ENCODE measurements at places on chromosomes 4 and X.

DNA sequence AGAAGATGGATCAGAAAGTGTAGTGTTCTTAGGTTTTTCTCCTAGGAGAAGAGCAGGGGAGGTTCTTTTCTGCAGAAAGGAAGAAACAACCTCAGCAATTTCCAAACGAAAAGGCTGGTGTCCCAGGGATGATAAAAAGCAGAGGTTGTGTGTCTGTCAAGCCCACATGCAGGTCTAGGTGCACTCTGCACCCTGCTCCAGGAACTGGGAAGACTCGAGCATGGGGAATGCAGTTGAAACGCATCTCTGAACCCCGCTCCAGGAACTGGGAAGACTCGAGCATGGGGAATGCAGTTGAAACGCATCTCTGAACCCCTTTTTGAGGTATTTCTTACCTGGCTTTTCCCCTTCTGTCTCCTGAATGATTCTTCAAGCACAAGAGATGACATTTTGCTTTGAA lies 171.2 kb downstream of the LDB2 start:
- DNase-seq = no peak

- no peak for DNase-seq
These were observed 16.6 kb downstream of the ARHGAP24 start for GRCh38 chr4:85491527-85491926.

DNA sequence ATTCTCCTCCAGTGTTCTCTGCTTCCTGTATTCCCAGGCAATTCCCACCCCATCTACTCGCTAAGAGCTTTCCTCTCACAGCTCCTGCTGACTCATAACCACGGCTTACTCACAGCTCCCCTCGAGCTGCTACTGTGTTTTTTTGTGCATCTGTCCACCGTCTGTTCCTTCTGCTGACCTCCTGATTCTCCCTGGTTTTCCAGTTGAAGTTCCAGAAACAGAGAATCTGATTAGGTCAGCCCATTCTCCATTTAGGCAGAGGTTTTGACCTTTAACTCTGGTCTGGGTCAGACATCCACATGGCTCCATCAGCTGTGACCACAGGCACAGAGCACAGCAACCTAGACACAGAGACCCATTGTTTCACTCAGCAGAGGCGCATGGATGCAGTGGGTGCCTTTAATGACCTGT lies 5.5 kb upstream of the SMIM20 start:
- no peak for DNase-seq

- peak; percentile 1 for DNase-seq
These were observed 487 bp downstream of the TBCK start for GRCh38 chr4:106315476-106315967.

DNA sequence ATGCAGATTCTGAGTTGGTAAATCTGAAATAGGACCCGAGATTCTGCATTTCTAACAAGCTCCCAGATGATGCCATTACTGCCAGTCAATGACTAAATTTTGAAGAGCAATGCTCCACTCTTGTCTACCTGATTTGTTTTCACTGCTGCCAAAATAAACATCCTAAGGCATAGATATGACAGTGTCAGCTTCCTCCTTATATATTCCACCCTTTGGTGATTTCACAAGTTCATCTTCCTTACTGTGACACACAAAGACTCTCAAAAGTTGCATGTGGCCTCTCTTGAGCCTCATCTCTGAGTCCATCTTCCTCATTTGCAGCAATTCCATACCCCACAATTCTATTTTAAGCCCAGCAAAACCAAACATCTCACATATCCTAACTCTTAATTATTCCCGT lies 110.9 kb downstream of the FBXW7 start:
- no peak for DNase-seq

- DNase-seq = no peak
These were observed 93.0 kb downstream of the SPIN4 start for GRCh38 chrX:63258144-63258543.

- DNase-seq = no peak
These were observed 1151.2 kb downstream of the PDHA2 start for GRCh38 chr4:96991083-96991482.

- DNase-seq = no peak
These were observed 145.4 kb downstream of the CPEB2 start for GRCh38 chr4:15147714-15148113.

DNA sequence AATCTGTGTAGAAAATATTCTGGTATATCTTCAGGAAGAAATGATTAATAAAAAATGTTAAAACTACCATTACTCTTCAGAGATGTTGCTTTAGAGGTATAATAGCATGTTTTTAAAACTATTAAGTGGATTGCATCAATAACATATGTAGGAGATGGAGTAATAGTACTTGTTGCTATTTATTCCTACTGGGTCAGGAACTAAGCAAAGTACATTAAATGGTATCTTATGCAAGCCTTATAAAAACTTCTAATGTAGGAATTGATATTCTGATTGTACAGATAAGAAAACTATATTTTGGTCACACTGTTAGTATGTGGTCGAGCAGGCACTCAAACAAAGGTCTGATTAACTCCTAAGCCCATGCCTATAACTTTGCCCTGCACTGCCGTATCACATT lies 31.4 kb upstream of the PDLIM5 start:
- no peak for DNase-seq

DNA sequence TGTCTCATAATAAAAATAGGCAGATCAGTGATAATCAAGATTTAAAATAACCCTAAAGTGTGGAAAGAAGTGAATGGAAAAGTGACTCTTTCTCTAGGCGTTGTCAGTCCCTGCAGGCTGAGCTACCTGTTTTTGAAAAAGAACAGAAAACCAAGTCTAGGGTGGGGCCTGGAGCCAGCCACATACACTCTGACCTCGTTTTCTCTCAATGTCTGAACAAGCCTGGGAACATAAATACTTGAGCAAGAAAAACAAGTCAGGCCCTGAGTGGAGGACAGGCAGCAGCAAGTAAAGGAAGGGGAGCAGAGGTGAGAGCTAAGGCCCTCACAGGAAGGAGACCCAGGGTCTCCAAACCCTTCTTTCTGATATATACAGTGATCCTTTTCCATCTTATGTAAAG lies 91.7 kb upstream of the HPF1 start:
- no peak for DNase-seq

- no peak for DNase-seq
These were observed 31.7 kb downstream of the STOX2 start for GRCh38 chr4:183936574-183937345.

Data from stimulated activated CD8-positive, alpha-beta memory T cell treated with anti-CD3 and anti-CD28 coated beads, Interleukin-7, amount 100 ng/mL, for 24 hours (primary cell).